ENCODE measurements at places on chromosomes 2 and 18.

- H3K27me3 ChIP-seq = no peaks in the 10 kb centered on the region
- no peak overlapping the region for H3K27ac ChIP-seq
- H3K4me3 ChIP-seq = no peak overlapping the region
Observed at GRCh38 chr2:3911882-3912455, 208.6 kb downstream of the DCDC2C start.

DNA sequence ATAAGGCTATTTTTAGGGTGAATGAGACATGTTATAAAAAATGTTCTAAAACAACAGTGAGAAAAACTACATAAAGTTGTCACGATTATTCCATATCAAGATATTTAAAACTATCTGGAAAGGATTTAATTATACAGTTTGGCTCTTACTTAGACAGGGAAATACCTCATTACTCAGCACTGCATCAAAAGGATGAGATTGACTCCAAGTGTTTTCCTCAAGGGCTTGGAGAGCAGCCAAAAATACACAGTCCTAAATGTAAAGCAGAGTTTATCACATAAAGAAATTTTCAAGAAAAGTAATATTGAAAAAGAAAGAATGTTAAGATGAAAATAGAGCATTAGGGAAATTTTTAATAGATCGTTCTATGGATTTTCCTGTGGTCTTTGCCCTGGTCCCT, 285.5 kb upstream of the NETO1 start:
- H3K27me3 ChIP-seq = no peaks in the 10 kb centered on the region
- no peak overlapping the region for H3K4me3 ChIP-seq
- H3K4me1 ChIP-seq = no peaks in the 10 kb centered on the region
- H3K27ac ChIP-seq = no peak overlapping the region
- H3K36me3 ChIP-seq = no peaks in the 10 kb centered on the region

DNA sequence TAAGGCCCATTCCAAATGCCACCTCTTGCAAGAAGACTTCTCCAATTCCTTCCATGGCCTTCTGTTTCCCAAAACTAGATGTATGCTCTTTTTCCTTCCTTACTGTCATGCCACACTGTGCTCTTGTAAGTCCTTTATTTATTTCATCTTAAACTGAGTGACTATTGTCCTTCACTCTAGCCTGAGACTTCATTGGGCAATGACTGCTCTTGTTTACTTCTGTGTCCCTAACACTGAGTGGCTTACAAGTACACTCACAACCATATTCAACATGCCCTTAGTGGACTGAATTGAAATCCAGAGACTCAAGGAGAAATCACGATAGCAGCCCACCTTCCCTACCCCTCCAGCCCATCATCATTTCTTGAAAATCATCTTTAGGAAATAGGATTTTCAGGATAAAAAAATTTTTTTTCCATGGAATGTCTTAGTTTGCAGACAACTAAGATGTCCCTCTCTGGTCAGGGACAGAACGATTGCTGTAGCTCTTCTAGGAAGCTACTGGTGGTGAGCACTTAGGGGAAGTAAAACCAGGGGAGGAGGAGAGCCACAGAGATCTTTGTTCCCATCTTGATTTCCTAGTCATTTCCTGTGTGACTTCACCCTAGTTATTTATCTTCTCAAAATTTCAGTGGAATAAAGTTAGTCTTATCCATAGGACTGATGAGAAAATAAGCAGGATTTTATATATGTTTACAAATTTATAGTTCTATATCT, 80.7 kb downstream of the CYRIA start:
- H3K27me3 ChIP-seq = no peaks in the 10 kb centered on the region
- no peak overlapping the region for H3K4me3 ChIP-seq
- H3K36me3 ChIP-seq = no peaks in the 10 kb centered on the region
- no peak overlapping the region for H3K27ac ChIP-seq

DNA sequence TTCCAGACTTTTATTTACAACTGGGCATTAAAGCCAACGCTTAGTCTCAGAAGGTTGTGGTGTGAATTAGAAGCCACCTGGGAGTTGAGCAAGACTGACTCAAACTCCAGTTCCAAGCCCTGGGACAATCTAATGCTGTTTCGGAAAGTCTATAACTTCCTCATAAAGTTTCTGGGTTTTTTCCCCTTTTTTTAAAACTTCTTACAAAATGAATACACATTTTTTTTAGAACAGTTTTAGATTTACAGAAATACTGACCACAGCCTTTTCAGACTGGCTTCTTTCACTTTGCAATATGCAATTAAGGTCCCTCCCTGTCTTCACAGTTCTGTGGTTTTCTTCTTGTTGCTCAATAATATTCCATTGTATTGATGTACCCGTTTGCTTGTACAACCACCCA, 115.9 kb upstream of the TWIST2 start:
- H3K4me1 ChIP-seq = no peaks in the 10 kb centered on the region
- no peaks in the 10 kb centered on the region for H3K36me3 ChIP-seq
- H3K27ac ChIP-seq = no peak overlapping the region
- DNase-seq = no peak
- H3K27me3 ChIP-seq = no peaks in the 10 kb centered on the region
- H3K4me3 ChIP-seq = no peak overlapping the region

GRCh38 chr2:161237392-161238264, 70.6 kb upstream of the PSMD14 start:
- peak overlapping the region; percentile 43 for H3K4me3 ChIP-seq
- no peaks in the 10 kb centered on the region for H3K4me1 ChIP-seq
- no peaks in the 10 kb centered on the region for H3K36me3 ChIP-seq

DNA sequence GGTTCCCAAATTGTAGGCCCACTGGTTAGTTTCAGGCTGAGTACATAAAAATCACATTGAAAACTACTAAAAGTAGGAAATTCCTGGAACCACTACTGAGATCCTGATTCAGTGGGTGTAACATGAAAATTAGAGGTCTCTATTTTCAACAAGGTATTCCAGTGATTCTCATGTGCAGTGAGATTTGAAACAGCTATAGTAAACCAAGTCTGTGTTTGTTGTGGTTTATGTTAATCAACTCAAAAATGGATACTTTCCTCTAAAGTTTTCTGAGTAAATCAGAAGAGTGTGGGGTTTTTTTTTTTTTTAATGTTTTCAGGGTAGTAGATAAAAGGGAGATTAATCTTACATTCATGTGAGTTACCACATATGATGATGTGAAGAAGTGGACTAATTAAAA, 42.4 kb upstream of the LIMS1 start:
- DNase-seq = no peak
- H3K4me1 ChIP-seq = no peaks in the 10 kb centered on the region
- no peak overlapping the region for H3K27ac ChIP-seq
- no peaks in the 10 kb centered on the region for H3K36me3 ChIP-seq
- no peaks in the 10 kb centered on the region for H3K27me3 ChIP-seq

DNA sequence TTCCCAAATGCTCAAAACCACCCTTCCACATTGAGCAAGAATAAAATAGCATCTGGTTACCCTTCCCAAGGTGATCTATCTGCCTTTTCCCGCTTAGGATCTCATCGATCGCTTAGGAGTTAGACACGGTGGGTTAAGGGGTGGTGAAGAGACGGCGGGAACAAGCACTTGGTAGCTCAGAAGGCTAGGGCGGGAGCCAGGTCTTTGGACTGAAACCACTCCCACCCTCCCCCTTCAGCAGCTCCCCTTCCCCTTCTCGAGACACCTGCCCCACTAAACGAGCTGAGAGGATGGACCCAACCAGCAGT, 513 bp downstream of the THOC1 start:
- peak overlapping the region; percentile 84 for H3K27ac ChIP-seq
- H3K4me3 ChIP-seq = peak overlapping the region; percentile 88
- H3K27me3 ChIP-seq = no peaks in the 10 kb centered on the region
- peak; percentile 6 for DNase-seq
- H3K4me1 ChIP-seq = no peaks in the 10 kb centered on the region

DNA sequence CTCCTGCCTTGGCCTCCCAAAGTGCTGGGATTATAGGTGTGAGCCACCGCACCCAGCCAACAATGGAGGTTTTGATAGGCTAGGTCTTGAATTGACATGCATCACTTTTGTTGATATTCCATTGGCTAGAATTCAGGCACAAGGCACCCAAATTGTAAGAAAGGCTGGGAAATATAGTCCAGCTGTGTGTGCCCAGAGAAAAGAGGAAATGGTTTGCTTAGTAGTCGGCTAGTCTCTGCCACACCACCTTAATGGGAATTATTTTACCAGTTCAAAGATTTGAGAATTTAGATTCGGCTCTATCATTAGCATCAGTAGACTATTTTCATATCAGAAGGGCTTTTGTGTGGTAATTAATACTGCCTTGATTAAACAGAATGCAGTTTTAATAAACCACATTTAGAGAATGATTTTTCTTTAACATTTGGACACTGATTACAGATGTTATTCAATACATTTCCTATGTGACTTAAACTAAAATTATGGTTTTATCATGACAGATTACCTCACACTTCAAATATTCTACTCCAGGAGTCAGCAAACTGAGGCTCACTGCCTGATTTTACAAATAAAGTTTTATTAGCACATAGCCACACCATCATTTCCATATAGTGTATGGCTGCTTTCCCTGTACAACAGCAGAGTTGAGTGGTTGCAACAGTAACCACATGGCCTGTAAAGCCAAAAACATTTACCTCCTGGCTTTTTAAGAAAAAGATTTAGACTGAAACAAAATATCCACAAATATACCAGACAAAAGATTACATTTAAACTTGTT, 27.4 kb downstream of the DBI start:
- no peaks in the 10 kb centered on the region for H3K36me3 ChIP-seq
- H3K27ac ChIP-seq = no peak overlapping the region
- peaks cover 3% of the 10 kb centered on the region for H3K4me1 ChIP-seq
- DNase-seq = no peak
- no peaks in the 10 kb centered on the region for H3K27me3 ChIP-seq
- H3K4me3 ChIP-seq = no peak overlapping the region

DNA sequence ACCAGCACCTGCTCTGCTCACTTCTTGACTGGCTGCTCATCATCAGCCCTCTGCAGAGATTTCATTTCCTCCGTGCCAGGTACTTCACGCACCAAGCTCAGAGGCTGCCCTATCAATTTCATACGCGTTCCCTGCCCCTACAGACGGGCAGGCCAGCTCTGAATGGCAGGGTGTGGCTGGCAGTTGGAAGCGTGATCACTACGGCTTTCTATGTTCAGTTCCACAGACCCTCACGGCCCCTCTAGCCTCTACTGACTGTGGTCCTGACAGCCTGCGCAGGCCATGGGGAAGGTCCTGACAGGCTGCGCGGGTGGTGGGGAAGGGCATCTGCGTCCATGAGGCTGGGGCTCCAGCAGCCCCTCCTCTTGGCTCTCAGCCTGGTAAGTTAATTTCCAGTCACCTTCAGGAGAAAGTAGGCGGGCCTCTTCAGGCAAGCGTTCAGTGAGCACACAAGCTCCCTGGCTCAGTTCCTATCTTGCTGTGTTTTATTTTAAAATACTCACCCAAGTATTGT, 154.8 kb downstream of the ZNF236 start:
- H3K27ac ChIP-seq = no peak overlapping the region
- H3K36me3 ChIP-seq = no peaks in the 10 kb centered on the region
- no peak overlapping the region for H3K4me3 ChIP-seq
